CD4-positive, alpha-beta memory T cell (primary cell): ENCODE measurements at places on chromosomes 4 and X.

DNA sequence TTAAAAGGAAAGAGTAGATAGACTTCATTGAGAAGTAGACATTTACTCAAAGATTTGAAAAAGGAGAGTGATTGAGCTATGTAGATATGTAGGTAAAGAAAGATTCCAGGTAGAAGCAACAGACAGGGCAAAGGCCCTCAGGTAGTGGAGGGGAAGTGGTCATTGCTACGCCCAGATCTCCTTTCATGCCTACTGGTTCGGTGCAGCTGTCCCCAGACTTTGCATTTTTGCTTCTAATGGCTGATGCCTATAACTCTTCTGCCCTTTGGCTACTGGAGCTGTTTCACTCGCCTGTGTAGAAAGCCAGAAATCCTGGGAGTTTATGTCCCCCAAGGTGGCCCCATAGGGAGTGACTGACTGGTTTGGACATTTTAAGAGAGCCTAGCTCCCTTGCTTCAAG lies 16.9 kb upstream of the ARMCX2 start:
- DNase-seq: no peak

DNA sequence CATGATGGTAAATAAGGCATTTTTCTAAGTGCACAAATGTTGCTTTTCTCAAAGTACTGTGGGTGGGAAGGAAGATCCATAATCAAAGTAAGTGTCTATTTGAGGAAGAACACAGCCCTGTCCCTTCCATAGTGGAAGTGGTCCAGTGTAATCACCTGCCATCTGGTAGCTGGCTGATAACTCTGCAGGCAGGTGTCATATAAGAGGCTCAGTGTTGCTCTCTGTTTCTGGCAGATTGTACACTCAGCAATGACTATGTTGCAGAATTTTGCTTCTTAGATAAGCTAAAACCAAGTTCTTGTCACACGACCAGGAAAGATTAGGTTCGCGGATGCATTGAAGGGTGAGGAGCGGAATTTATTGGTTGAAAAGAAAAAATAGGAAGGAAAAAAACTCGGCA lies 20.9 kb downstream of the SAGE1 start:
- no peak for DNase-seq

DNA sequence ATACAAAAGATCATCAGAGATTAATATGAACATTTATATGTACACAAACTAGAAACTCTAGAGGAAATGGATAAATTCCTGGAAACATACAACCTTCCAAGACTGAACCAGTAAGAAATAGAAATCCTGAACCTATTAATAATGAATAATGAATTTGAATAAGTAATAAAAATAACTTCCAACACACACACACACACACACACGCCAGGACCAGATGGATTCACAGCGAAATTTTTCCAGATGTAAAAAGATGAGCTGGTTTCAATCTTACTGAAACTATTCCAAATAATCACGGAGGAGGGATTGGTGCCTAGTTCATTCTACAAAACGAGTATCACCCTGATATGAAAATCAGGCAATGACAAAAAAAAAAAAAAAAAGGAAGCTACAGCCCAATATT lies 1095.0 kb downstream of the FAT4 start:
- DNase-seq: no peak

- no peak for DNase-seq
These were observed 165.0 kb downstream of the AMELX start for GRCh38 chrX:11458170-11458569.

GRCh38 chrX:72060196-72060920 lies 71.4 kb downstream of the RTL5 start:
- no peak for DNase-seq

- DNase-seq: no peak
These were observed 103.7 kb downstream of the AKAP4 start for GRCh38 chrX:50097071-50097470.

GRCh38 chrX:13499736-13500135 lies 69.7 kb upstream of the EGFL6 start:
- DNase-seq: no peak

- DNase-seq: no peak
These were observed 8.1 kb upstream of the TBC1D25 start for GRCh38 chrX:48531358-48531959.

GRCh38 chrX:35380808-35381700 lies 417.1 kb upstream of the MAGEB16 start:
- no peak for DNase-seq

- DNase-seq: no peak
These were observed 36.5 kb downstream of the SEC24D start for GRCh38 chr4:118799231-118799942.

- no peak for DNase-seq
These were observed 1427.0 kb downstream of the ADGRL3 start for GRCh38 chr4:62627141-62627540.

DNA sequence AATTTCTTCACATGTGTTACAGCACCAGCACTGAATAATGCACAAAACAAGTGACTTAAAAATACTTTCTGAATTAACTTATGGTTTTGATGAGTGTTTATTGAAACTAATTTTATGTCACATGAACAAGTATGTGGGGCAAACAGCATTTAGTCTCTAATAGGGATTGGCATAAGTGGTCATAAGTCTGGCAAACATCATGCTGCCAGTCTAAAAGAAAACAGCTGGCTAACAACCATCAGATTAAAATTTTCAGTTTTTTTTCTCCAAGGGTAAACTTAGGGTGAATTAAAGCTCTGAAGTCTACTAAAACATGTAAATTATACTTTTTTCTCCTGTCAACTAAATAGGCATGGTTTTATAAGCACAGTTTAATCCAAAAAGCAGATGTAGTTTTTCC lies 1014.2 kb downstream of the FAT4 start:
- no peak for DNase-seq

DNA sequence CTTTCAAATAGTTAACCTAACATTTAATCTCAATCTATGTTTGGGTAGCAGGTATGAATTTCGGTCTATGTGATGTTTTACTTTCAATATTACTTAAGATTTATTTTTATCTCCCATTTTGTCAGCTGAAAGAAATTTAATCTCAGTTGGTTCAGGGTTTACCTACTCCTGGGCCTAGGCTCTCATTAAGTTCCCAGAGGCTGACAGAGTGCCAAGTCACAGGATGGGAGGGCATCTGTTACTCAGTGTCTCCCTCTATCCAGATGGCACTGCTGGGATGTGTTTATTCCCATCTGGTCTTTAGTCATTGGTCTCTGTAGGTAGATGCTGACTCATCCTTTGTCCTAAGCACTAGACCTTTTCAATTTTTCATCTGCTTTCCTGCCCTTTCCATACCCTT lies 129.4 kb upstream of the ARSJ start:
- no peak for DNase-seq

DNA sequence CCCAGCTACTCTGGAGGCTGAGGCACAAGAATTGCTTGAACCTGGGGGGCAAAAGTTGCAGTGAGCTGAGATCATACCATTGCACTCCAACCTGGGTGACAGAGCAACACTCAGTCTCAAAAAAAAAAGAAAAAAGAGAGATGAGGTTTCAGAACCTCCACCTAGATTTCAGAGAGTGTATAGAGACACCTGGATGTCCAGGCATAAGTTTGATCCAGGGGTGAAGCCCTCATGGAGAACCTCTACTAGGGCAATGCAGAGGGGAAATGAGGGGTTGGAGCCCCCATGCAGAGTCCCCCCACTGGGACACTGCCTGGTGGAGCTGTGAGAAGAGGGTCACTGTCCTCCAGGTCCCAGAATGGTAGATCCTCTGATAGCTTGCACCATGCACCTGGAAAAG lies 92.8 kb upstream of the HSD17B10 start:
- no peak for DNase-seq

DNA sequence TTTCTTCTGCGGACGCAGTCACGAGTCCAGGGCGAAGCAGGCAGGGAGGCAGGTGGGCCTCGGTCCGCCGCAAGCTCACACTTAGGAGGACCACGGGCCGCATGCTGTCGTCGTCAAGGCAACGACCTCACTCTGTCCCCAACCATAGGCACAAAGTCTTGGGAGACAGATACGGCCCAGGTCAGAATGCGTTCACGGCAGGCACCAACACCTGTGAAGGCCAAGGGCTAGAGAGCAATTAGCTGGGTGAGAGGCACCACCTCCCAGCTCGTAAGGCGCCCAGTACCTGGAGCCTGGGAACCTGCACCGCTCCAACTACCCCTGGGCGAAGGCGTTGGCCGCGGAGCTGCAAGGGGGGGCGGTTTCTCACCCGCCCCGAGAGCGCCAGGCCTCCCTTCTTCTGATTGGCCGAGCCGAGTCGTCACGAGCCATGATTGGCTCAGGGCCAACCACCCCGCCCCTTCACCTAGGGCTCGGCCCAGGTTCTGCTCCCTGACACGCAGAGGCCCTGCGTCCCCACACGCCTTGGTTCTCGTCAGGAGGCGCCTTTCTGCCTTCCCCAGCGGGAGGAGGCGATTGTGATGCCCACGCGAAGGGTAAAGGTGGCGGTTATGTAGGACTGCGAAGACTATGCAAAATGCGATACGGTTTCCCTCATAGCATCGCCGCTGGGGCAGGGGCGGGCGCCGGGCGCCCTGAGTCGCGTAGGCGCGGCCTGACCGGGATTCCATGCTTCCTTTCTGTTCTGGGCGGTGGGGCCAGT lies at the start of gene CDKL2:
Gene CDKL2, minus strand, starts transcription at position 355 of the 763 bp plus-strand sequence. CDS start 4,540 bp downstream, outside the sequence.
- peak; percentile 91 for DNase-seq

DNA sequence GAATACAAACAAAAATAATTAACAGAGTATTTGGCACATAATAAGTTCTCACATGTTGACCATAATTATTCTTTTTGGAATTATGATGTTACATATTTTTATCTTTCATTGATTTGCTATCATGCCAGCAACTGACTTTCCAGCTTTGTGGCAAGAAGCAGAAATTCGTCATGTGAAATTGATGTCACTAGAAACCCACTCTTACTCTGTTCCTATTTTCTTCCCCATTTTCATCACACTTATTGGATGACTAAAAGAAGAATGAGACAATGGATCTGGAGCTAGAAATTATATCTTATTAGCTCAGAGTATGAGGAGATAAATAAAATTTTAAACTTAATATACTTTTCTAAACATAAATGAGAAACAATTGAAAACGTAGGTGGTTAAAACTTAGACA lies 31.9 kb downstream of the EGF start:
- no peak for DNase-seq

DNA sequence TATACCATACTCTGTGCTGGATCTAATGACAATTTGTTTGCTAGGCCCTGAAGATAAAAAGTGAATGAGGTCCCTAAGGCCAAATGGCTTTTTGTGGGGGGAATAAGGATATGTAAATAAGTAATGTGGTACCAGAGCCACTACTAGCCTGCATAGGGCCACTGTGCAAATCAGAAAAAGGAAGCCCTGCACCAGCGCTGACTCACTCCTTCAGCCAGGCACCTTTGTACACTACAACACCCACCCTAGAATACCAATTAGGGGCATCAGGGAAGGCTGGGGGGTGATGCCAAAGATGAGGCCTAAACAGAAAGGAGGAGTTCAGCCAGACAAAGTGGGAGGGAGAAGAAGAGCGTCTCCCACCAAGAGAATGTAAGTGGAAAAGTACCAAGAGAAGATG lies 122.2 kb downstream of the CAMK2D start:
- DNase-seq: no peak

DNA sequence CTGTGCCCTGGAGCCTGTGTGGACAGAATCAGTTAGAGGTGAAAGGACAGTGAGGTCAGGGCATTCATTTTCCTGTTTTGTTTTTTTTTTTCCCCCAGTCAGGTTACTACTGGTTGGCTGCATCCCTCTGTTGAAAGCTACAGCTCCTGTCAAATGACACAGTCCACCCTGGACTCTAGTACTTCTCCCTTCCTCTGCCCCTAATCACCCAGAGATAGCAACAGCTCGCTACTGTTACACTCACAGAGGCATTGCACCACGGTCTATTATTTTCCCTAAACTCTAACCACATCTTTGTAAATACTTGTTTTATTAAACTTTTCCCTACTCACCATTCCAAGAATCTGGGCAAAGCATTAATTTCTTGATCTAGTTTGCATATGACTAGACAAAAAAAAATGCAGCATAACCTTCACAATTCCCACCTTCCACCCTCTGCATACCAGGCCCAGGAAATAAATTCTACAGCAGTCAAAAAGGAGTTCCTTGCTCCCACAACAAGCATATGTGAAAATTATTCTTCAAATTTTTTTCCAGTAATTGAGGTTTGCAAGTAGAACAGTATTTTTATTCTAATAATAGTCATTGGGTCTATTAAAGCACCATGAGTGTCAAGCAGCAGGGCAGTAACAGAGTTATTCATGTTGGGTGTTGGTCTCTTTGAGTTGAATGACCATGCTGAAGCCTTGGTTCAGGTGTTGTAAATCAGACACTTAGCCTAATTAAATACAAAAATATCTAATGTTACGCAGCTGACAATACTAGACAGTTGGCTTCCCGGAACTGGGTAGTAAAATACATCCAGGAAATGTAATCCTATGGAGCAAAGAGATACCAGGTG lies 329.2 kb downstream of the INPP4B start:
- no peak for DNase-seq

- peak; percentile 57 for DNase-seq
These were observed 814 bp downstream of the SPON2 start for GRCh38 chr4:1171311-1172227.

GRCh38 chr4:85860066-85860740 lies 385.3 kb downstream of the ARHGAP24 start:
- DNase-seq: no peak

DNA sequence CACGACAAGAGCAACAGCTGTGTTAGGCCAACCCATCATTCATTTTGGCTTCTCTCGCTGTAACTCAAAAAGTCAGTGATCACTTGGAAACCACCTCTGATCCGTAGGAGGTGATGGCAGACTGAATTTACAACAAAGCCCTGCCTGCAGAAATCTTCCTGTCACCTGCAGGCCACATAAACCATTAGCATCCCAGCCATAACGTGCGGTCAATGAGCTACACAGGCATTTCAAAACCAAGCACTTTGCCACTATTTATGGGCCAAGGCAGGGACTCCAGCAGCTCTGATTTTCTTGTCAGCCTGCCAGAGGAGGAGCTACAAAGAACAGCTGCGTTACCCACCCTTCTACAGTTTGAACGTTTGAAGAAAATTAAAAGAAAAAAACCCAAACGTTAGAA lies 228.1 kb upstream of the PPARGC1A start:
- no peak for DNase-seq

GRCh38 chr4:123304151-123304964 lies 92.2 kb upstream of the SPRY1 start:
- DNase-seq: no peak

DNA sequence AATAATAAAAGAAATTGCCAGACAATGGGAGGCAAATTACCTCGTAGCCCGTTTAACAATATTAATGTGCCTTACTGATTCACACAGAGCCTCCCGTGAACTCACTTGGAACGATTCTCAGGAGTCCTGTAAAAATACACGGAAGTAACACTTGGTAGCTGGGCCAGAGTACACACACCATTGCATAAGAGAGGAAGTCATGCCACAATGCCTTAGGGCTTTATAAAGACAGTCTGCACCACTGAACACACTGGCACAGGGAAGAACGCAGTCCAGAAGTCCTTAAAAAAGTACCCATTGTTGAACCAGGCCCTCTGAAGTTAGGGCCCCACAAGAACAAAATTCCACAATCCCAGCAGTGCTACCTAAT lies 15.1 kb downstream of the SLC2A9 start:
- DNase-seq: no peak

DNA sequence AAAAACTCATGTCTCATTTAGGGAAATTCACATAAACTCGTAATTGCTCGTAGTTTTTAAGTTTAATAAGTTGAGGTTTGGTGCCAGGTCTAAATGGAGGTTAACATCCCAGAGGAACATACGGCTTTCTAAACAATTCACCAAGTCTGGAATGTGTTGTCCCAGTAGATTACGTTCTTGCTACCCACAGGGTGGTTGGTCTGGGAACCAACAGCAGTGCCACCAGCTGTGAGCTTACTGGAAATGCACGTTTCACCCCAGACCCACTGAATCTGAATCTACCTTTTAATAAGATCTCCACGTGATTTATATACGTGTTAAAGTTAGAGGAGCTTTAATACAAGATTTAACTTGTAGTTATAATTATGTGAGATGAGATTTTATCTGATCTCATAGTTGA lies 134.3 kb downstream of the BMPR1B start:
- DNase-seq: no peak
